Stimulated activated CD8-positive, alpha-beta memory T cell treated with anti-CD3 and anti-CD28 coated beads, Interleukin-7, amount 100 ng/mL, for 1 hour (primary cell): ENCODE measurements at places on chromosomes 2 and 18.

DNA sequence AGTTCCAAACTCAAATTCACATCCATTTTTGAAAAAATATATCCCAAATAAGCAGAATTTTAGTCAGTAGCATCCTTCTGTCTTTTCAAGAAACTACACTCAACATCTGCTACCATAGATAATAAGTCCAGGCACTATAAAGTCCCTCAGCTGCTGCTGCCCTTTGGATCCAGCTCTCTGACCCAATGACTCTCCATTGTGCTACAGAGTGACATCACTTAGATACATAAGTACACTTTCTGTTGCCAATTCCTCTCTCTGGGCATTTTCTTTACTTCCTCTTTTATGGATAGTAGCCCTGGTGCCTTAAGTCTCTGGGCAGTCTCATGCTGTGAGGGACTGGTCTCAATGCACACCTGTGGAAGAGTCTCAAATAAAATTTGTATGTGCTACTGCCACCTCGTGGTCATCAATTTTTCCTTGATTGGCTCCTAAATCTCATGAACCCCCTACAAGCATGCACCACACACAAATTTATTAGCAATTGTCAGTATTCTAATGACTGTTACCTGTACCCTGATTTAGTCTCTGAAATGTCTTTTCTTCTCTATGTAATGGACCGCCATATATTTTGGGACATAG is 219.2 kb downstream of the LRP1B start:
- no peak for DNase-seq

DNA sequence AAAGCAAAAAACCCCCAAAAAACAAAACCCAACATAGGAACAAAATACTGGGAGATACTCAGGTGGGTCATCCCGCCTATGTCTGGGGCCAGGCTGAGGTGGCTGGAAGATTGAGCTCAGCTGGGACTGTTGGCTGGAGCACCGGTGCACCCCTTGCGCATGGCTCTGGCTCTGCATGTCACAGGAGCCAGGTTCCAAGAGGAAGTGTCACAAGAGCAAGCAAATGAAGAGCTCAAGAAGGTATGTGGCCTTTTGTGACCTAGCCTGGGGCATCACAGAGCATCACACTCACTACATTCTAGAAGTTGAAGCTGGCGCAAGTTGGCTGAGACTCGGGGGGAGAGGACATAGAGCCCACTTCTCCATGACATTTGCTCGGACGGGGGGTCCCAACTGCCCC is 40.6 kb downstream of the PDCL3 start:
- DNase-seq: no peak

GRCh38 chr18:79558196-79558932 is 121.2 kb upstream of the CTDP1 start:
- DNase-seq: no peak

DNA sequence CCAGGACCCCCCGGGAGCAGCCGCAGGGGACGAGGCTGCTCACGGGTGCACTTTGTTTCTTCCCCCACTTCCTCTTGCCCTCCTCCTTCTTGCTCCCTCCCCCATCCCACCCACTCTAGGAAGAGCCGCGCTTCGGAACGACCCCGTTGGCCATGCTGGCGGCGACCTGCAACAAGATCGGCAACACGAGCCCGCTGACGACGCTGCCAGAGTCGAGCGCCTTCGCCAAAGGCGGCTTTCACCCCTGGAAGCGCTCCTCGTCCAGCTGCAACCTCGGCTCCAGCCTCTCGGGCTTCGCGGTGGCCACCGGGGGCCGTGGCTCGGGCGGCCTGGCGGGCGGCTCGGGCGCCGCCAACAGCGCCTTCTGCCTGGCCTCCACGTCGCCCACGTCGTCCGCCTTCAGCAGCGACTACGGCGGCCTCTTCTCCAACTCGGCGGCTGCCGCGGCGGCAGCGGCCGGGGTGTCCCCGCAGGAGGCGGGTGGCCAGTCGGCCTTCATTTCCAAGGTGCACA is 1.3 kb downstream of the SP9 start:
- DNase-seq: no peak

GRCh38 chr18:32442575-32442974 is 28.1 kb downstream of the GAREM1 start:
- DNase-seq: no peak

GRCh38 chr18:13400636-13401315 is 182.2 kb downstream of the LDLRAD4 start:
- no peak for DNase-seq

DNA sequence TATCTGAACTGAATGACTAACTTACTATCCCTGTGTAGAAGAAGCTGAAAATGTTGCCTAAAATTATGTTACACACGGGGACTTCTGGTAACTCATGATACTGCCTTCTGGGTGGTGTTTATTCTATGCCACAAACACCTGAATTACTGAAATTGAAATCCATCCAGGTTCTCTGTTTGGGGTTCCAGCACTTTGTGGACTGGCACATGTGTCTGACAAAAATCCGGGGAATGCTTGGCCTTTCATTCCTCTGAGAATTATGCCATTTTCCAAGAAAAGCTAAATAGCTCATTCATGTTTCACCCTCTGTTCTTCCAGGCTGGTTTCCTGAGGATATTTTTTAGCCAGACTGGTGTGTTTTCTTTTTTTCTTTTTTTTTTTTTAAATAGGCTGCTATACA is 59.5 kb upstream of the POU3F3 start:
- DNase-seq: no peak

DNA sequence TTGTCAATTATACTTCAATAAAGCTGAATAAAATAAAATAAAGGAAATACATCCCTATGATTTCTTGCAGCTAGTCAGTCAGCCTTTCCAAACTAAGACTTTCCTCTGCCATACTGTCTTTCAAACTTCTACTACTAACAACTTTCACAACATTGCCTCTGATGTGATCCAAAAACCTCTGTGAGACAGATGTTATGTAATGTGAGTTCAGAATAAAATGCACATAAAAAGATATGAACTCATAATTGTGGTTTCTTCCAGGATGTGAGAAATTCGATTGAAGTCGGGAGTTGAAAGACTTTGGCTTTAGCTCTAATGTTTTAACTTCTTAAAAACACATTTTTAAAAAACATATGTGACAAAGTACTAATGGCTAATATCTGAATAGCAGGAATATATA is 98.7 kb downstream of the PIGN start:
- no peak for DNase-seq

GRCh38 chr2:230455005-230455684 is 39.1 kb downstream of the SP100 start:
- DNase-seq: no peak

DNA sequence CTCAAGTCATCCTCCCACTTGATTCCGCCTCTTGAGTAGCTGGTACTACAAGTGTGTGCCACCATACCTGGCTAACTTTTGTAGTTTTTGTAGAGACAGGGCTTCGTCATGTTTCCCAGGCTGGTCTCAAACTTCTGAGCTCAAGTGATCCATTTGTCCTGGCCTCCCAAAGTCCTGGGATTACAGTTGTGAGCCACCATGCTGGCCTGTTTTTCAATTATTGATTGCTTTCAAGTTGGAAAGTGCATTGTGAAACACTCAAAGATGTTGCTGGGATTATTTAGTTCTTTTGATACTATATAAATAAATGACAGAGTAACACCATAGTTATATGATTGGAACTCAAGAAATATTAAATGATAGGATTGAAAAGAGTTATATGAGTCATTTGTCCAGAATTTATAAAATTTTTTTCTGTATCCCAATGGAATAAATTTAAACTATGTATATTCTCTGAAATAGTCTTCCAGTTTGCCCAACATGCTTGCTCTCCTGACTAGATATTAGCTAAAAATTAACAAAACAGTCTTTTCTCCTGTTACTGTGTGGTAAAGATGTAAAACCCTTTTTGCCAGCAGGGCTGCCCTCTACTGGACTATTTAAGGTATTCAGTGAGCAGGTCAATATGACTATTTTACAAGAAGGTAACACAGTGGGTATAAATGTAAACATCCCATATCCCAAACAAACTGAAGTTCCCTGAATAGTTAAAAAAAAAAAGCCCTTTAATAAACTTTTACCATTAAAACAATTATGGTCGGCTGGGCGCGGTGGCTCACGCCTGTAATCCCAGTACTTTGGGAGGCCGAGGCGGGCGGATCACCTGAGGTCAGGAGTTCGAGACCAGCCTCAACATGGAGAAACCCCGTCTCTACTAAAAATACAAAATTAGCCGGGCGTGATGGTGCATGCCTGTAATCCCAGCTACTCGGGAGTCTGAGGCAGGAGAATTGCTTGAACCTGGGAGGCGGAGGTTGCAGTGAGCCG is 42.7 kb downstream of the ACSL3 start:
- no peak for DNase-seq

- no peak for DNase-seq
These were observed 311.6 kb downstream of the DSC3 start for GRCh38 chr18:30730915-30731314.

- no peak for DNase-seq
These were observed 467.7 kb upstream of the CELF4 start for GRCh38 chr18:38033282-38033681.

DNA sequence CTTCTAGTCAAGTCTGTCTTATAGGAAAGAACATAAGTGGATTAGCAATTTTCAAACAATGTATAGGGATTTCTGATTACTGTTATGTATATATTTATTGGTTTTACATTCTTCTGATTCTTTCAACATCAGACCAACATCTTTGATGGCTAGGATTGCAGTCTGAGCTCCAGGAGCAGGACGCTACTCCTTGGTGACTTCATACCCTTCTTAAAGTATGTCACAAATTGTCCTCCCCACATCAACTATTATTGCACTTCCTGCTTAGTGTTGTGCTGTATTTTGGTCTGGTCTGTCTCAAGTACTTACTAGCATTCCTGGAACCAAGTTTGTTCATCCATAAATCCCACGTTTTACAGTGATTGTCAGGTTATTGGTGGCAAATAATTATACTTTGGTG is 49.0 kb downstream of the MAP2 start:
- no peak for DNase-seq

GRCh38 chr2:197460649-197461048 is 7.3 kb downstream of the COQ10B start:
- DNase-seq: no peak

GRCh38 chr2:181395851-181396250 is 61.3 kb upstream of the ITGA4 start:
- no peak for DNase-seq

GRCh38 chr2:102342888-102343287 is 12.7 kb upstream of the IL18R1 start:
- no peak for DNase-seq

GRCh38 chr18:8040021-8040420 is 472.9 kb downstream of the PTPRM start:
- DNase-seq: no peak

GRCh38 chr2:141523199-141523598 is 607.6 kb downstream of the LRP1B start:
- no peak for DNase-seq

GRCh38 chr18:64017870-64018269 is 48.0 kb downstream of the SERPINB8 start:
- no peak for DNase-seq

GRCh38 chr2:48059975-48060374 is 153.7 kb upstream of the FBXO11 start:
- DNase-seq: no peak

- DNase-seq: no peak
These were observed 1020.4 kb downstream of the CBLN2 start for GRCh38 chr18:71523483-71524435.

- no peak for DNase-seq
These were observed 220.2 kb upstream of the SMAD7 start for GRCh38 chr18:49170925-49171505.

- no peak for DNase-seq
These were observed 18.0 kb upstream of the LBH start for GRCh38 chr2:30213326-30213725.

GRCh38 chr2:38581193-38582147 is 21.3 kb downstream of the HNRNPLL start:
- peak; percentile 8 for DNase-seq

GRCh38 chr2:121690095-121690494 is 40.8 kb upstream of the CLASP1 start:
- DNase-seq: no peak

- no peak for DNase-seq
These were observed 8.4 kb downstream of the ZNF24 start for GRCh38 chr18:35335866-35336265.

DNA sequence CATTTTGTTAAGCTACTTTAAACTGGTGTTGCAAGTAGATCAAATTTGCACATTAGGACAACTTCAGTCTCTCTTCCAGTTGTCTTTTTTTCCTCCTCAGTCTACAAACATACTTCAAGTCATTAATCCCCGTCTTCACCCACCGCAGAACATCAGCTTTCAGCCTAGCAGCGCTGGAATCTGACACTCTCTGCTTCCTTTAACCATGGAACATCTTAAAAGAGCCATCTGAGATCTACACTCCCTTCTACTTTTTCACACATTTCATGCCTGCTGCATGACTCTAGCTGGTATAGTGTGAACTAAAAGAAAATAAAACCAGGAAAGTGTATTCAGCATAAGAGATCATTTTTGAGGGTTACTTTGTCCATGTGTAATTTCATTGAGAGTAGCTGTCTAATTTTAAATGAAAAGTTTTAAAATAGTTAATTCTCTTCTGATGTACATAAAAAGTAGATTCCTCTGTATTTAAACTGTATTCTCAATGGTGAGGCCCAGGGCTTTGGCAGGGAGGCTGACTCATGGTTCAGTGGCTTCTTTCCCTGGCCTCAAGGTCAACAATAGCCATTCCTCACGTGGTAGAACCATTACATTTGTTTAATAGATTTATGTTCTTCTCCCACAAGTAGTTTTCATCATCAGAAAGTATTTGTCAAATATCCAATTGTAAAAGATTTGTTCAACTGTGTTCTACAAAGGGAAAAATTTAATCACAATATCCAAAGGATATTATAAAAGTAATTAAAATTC is 16.5 kb downstream of the SGPP2 start:
- DNase-seq: no peak

GRCh38 chr2:114020668-114021067 is 130.8 kb downstream of the ACTR3 start:
- DNase-seq: no peak

DNA sequence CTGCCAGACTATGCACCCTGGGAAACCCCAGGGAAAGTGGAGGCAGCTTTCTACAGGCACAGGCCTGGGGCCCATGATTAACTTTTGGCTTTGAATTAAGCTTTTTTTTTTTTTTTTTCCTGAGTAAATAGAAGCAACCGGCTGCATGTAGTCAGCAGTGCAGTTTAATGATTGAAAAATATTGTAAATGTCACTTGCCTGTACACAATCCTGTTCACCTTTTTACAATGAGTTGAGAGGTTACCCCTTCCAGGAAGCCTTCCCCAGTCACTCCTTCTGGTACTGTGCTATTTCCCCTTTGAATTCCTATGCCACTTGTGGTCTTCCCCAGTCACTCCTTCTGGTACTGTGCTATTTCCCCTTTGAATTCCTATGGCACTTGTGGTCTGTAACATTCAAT is 475.6 kb downstream of the TDRD15 start:
- no peak for DNase-seq

- DNase-seq: no peak
These were observed 10.0 kb downstream of the SH3RF3 start for GRCh38 chr2:109139002-109139401.

GRCh38 chr2:223081789-223082188 is 29.8 kb downstream of the KCNE4 start:
- DNase-seq: no peak
